ENCODE measurements at places on chromosomes 3 and 15.

DNA sequence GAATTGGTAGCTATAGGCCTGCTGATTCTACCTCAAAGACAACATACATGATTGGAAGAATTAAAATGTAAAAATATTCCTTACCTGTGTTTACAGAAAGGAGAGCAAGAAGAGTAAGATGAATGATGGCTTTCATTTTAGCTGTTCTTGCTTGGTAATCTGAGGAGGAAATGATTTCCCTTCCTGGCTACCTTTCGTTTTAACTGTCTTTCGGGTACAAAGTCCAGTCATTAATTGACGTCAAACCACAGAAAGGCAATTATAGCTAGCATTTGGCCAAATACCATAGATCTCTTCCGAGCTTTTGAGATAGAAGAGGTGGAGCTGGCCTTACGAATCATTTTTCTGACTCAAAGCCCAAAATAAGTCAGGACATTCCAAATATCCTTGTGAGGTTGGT, at the start of gene MUC13:
Gene MUC13 (minus strand): TSS at position 175 of the 400 bp plus-strand sequence. CDS start 39 bp downstream, at position 136.
- DNase-seq = peak; percentile 7

DNA sequence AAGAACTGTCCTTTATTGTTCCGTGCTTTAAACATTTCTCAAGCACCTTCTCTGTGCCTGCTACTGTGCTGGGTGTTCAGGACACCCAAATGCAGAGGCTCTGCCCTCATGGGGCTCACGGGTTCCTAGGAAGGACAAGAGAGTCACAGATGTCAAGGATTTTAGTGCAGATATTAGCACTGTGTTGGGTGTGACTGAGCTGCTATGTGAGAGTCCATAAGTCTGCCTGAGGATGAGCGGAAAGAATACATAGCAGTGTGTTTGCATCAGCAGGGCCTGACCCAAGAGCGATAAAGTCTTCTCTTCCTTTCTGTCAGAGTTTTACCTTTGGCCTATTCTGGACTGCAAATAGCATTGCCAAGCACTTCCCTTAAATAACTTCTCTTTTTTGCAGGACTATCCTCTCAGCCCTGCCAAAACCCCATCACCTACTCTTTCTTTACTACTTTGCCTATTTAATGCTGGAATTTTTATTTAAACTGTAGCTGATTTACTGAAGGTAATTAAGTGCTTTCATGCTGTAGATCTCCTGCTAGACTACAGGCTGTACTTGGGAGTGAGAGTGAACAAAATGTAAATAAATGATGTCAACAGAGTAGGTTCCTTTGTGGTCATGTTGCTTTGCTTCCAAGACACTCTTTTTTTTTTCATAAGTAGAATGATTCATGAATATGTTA, 459.4 kb upstream of the TPRG1 start:
- DNase-seq = peak; percentile 66

DNA sequence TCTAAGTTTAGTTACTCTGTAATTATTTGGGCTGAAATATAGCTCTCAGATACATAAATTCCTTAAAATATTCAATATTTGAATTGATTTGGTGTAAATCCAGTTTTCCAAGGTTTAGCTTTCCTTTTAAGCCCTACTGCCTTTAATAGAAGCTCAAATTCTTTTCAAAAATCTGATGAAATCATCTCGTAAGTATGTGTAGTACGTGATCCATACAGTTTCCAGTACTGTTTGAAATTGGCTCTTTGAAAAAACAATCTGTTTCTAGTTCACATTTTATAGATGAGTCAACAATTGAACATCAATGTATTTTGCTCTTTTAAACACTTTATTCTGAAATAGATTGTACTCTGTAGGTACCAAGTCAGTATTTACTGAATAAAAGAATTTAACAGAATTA, 84.2 kb downstream of the LRRC49 start:
- DNase-seq = peak; percentile 88

DNA sequence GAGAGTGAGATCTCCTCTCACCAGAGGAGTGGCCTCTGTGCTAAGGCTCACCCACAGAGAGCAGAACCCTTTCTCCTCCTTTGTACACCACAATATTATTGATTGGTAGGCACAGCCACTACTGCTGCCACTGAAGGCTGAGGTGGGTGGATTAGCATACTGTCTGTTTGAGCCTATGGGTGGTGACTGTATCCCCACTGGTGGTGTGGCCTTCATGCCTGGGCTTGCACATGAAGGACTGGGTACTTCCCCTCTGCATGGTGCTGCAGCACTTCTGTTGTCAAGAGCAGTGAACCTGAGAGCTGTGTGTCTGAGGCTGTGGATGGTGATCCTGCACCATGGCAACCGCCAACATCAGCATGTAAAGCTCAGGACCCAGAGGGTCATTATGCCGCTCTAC, 35.7 kb upstream of the NECTIN3 start:
- DNase-seq = no peak

DNA sequence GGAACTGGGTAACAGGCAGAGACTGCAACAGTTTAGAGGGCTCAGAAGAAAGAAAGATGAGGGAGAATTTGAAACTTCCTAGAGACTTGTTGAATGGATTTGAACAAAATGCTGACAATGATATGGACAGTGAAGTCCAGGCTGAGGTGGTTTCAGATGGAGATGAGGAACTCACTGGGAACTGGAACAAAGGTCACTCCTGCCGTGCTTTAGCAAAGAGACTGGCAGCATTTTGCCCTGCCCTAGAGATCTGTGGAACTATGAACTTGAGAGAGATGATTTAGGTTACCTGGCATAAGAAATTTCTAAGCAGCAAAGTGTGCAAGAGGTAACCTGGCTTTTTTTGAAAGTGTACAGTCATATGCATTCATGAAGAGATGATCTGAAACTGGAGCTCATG, 11.7 kb downstream of the EIF5A2 start:
- DNase-seq = no peak

- DNase-seq = no peak
Observed at GRCh38 chr3:49399461-49399860, 12.3 kb downstream of the RHOA start.

DNA sequence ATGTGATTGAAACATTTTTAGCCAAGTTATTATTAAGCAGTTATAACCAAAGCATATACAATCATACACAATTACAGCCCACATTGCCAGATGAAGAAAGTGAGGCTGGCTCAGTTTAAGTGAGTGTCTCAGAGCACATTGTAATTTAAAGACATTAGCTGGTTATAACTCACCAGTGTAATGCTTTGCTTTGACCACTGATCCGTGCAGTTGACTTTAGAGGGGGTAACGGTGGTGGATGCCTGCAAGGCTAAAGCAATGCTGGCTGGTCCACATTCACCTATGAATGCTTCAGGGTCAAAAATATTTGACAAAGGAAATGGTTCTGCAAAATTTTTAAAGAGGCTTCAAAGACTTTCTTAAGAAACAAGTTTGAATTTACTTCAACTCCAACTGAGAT, 1.2 kb downstream of the C3orf85 start:
- DNase-seq = no peak

DNA sequence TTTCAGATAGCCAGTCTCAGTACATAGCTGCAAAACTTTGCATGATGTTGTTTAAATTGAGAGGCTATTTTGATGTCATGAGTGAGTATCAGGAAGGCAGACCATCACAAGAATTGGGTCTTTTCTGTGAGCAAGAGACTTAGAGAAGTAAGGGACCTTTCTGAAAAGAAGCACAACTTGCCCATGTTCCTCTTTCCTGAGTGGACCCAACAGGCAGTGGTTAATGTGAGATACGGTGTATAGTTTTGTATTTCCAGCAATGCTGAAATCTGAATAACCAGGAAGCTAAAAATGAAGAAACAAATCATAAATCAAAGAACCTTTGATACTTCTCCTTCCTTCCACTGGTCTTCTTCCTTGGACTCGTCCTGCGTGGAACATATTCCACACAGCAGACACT, 25.1 kb downstream of the MCTP2 start:
- no peak for DNase-seq

DNA sequence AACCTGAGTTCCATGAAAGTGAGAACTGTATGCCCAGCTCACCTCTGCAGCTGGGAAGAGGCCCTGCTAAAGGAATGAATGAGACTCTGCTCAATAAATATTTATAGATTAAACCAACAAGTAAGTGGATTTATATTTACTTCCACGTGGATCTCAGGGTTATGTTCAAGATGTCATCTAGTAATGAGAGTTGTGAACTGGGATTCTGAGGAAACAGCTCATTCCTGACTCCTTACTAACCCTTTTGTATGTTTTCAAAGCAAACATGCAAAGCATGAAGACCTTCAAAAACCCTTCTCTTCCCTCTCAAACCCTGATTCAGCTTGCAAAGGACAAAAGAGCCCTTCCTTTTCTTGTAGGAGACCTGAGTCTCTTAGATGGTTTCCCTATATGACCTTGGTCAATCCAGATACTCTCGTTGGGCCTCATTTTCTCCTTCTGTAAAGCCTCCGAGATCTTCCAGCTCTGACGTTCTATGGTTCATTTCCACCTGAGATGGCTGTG, 53.4 kb downstream of the LSM3 start:
- peak; percentile 46 for DNase-seq

- no peak for DNase-seq
Observed at GRCh38 chr3:87710511-87710910, 348.3 kb downstream of the CGGBP1 start.

- no peak for DNase-seq
Observed at GRCh38 chr3:150722267-150722666, 18.5 kb upstream of the ERICH6 start.

DNA sequence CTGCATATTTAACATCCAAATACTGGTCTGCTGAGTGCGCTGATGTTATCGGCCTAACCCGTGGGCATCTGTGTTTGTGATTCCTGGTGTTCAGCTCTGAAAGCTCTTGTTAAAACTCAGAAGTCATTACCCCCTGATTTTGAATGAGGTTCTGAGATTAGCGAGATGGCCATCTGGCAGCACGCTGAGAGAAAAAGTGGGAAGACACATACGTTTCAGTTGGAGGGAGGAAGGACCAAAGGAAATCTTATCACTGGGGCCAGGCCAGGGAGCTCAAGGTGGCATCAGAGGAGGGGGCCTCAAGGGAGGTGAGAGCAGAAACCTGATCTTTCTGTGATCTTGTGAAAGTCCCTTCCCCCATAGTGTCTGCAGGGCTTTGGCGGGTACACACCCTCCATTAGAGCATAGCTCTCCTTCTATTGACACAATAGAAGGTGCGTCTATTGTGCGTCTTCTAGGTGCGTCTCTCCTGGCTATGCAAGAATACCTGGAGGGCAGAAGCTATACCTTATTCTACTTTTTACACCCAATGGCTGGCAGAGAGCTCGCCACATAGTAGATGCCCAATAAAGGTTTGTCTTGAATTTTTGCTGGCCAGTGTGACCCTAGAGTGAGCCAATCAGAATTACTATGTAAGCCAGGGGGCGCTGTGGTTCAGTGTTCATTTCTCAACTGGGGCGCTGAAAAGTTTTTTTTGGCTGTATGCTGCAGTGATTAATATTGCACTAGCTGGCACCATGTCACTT, 182.4 kb downstream of the SHQ1 start:
- no peak for DNase-seq

DNA sequence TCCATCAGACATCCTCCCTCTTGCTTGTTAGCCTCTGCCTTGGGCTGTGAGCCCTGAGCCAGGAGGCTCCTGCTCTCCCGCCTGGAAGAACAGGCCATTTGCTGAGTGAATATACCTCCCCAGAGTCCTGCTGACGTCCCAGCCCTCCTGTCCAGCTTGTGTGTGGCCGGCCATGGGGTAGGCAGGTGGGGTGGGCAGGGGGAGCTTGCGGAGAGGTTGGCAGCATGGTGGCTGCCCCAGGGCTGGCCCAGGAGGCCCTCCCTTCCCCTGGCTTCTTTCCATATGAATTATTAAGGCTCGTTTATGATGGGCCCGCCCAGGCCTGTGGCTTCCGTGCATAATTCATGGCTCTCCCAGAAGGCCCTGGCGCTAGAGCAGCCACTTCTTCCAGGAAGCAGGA, 18.7 kb downstream of the CACNA2D2 start:
- DNase-seq = no peak

GRCh38 chr15:39887832-39888231, 32.2 kb downstream of the GPR176 start:
- DNase-seq = peak; percentile 47

GRCh38 chr3:43335799-43336198, 49.5 kb downstream of the SNRK start:
- no peak for DNase-seq

- DNase-seq = peak; percentile 28
Observed at GRCh38 chr15:67303490-67304363, 49.1 kb downstream of the IQCH start.

DNA sequence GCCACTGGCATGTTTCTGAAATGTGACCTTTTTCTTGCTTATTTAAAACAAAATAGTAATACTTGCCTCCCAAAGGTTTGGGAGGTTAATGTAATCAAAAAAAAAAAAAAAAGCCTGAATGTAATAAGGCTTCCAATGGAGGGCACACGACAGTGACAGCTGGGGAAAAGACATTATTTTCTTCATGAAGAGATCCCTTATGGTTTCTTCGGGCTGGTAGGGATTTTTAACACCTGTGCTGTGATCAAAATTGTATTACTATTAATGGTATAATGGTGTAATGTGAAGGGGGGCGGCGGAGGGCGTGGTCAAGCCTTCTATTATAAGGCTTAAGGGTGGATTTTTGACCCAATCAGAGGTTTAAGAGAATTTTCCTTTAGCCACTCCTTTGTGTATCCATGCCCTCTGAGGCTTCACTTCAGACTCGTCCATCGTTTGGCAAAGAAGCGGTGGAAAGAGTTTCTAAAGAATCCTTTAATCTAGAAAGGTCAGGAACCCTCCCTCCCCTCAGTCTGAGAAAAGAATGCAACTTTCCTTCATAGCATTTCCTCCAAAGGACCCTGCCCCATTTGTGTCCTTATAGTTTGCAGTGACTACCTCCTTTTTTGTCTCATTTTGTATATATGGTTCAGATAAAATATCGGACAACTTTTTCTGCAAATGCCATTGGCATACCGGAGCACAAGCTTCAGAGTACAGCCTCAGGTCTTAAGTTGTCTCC, 89.5 kb upstream of the CHD2 start:
- peak; percentile 61 for DNase-seq

DNA sequence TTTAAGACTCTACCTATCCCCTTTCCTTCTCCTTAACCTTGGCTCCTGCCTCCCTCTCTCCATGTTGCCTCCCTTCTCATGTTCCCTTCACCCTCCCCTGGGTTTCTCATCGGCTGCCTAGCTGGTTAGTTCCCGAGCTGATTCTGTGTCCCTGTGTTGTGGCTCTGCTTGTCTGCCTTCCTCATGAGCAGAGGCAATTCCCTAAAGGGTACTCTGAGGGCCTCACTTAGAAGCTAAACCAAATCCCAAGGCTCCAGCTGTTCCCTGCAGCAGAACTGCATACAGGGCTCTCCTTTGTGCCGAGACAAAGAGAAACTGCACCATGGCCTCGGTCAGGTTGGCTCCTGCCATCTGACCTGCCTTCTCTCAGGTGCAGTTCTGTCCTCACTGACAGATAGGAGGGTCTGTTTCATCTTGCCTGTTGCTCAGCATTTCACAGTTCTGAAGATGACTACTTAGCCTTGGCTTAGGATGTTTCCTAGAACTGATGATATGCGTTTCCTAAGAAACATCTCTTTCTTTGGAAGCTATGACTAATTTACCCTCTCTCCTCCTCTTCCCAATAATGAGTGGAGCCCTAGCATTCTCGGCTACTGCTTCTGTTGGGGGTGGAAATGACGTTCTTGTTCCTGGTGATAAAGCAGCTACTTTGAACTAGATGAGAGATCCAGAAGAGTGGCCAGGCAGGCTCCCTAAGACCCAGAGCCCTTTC, 27.1 kb downstream of the DUOX1 start:
- peak; percentile 73 for DNase-seq
